ENCODE measurements at places on chromosomes 11 and 22.

- DNase-seq: no peak
Measured at GRCh38 chr11:11884774-11885481, 43.2 kb downstream of the USP47 start.

DNA sequence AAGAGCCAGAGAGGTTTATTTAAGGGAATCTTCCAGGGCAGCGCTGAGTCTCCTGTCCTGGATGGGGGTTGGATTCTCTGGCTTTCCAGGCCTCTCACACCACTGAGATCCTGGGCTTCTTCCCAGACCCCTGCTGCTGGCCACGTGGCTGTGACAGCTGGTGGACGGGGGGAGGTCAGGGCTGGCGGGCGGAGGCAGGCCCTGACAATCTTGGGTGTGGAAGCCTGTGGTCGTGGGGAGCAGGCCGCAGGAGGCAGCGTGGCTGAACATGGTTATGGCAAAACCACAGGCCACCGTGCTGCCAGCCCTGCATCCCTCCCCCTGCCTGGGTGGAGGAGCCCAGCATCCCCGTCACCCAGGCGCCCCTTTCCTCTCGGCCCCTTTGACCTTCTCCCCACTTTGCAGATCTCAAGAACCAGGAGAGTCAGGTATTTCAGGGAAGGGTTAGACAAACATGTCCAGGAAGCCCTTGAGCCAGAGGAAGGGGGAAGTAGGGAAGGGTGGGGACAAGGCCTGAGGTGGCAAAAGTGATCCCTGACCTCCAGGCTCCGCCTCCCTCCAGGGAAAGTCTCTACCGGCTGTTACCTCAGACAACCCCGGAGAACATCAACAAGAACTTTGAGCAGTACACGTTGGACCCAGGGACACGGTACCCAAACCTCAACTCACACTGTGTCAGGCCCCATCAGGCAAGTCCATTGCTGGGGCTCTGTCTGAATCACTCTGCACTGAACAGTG is 111.8 kb downstream of the MICAL2 start:
- DNase-seq: no peak

- peak; percentile 39 for DNase-seq
Measured at GRCh38 chr11:125164422-125165110, at the start of gene PKNOX2. PKNOX2 (plus strand) TSS chr11:125164751; CDS start chr11:125351306, 186,555 bp downstream.

GRCh38 chr22:39188809-39189208 is 36.3 kb upstream of the CBX7 start:
- DNase-seq: no peak

- DNase-seq: no peak
Measured at GRCh38 chr11:132168344-132168981, 798.0 kb downstream of the NTM start.

DNA sequence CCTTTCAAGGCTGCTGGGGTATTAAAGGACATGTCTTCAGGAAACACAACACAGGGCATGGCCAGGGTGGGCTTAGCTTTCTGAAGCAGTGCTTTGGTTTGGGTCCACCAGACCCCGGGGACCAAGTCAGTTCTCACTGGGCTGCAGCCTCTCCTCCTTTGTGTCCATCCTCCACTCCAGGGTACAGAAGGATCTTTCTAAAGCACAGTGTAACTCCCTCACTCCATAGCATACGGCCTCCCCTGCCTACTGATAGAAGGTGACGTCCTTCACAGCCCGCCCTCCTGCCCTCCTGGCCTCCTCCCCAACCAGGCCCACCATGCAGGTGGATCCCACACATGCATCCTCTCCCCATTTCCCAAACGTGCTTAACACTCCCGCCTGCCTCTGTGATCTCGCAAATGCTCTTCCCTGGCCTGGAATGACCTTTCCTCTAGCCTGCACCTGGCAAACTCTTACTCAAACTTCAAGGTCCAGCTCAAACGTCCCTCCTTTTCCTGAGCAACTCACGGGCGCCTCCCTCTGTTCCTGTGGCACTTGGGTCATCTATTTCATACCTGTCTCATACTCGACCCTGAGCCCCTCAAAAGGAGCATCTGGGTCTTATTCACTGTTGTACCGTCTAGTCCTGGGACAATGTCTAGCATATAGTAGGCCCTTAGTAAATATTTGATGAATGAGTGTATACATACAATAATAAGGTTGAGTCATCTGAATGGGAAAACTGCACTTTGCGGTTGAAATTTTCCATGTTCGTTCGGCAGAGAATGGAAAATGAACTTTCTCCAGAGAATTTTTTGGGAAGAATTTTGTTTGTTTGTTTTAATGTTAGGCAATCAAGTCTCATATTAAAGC is 187.7 kb downstream of the EFCAB6 start:
- no peak for DNase-seq

DNA sequence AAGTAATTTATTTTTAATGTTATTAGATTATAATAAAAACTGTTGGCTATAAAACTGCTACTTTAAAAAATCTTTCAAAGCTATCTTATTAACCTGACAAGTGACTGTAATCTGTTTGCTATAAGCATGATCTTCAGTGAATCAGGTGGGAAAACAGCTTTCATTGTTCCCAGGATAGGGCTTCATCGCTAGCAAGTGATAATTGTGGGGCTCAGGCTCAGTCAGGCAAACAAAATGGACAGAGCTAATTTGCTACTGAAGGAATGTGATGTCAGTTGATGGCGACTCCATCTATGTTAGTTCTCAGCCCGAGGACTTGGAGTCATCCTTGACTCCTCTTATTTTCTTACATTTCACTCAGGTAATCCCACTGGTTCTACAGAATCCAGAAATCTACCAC is 125.0 kb downstream of the RASSF10 start:
- no peak for DNase-seq
